ENCODE measurements at places on chromosomes 7 and 10.

DNA sequence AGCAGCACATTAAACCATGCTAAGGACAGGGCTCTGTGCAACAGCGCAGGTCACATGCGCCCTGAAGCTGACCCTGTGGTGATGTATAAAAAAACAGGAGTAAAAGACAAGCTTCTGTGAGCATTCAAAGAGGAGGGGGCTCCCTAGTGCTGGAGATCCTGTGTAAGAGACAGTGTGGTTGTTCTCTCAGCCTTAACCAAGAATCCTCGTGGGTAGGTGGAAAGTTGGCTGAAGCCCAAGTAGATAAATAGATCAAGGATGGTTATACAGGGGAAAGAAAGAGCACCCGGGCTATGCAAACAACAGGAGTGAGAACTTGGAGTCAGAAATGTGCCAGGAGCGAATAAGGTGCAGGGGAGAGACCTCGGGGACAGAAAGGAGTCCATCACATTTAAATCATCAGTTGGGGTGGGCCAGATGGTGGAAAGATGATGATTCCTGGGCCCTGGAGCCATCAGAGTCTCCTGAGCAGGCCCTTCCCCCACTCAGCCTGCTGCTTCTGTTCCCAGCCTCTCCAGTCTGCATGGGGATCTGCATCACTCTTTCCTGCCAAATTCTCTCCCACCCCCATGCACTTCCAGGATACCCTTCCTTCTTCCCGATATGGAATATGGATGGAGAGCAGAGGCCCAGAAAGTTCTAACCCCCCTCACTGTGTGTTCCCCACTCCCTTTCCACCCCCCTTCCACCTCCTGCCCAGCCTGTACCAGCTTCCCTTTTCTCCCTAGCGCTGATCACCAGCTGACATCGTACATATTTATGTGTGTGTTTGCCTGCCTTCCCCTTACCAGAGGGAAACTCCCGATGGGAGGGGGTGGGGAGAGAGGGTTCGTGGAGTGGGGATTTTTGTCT, 78.1 kb upstream of the PRR15 start:
- no peak for DNase-seq

DNA sequence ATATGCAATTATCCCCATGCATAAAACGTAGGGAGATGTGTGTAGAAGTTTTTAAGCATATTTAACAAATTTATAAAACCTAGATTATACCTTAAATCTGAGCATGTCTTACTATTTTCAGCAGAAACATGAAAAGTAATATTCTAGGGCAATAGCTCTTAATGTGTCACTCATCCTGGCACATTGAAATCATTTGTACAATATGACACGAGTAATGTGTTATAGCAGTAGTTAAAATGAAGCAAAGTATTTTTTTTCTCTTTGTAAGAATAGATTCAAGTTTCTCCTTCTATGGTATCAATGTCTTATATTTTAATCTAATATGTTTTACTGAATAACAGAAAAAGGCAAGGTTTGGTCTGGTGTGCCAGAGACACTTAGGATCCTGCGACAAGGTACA, 274.9 kb upstream of the PLXDC2 start:
- no peak for DNase-seq

DNA sequence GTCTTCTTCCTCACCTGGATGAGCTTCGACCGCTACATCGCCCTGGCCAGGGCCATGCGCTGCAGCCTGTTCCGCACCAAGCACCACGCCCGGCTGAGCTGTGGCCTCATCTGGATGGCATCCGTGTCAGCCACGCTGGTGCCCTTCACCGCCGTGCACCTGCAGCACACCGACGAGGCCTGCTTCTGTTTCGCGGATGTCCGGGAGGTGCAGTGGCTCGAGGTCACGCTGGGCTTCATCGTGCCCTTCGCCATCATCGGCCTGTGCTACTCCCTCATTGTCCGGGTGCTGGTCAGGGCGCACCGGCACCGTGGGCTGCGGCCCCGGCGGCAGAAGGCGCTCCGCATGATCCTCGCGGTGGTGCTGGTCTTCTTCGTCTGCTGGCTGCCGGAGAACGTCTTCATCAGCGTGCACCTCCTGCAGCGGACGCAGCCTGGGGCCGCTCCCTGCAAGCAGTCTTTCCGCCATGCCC, 4.3 kb downstream of the GPER1 start:
- no peak for DNase-seq

DNA sequence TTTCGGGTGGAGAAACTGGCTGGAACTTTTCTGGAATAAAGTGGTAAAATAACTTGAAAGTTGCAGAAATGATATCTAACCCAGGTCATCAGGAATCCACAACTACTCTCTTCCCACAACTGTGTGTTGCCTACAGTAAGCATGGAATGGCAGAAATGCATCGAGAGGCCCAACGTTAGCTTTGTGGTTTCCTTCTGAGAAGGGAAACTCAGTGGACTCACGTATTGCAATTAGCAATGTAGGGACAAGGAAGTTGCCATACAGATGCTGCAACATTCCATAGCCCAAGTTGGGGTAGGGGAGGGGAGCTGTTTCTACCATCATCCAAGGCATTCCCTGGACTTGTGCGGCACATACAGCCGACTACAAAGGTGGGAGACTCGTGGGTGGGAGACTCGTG, 1.9 kb downstream of the PON1 start:
- DNase-seq: no peak

GRCh38 chr10:77256346-77256745, 381.3 kb downstream of the KCNMA1 start:
- DNase-seq: no peak

GRCh38 chr10:72098836-72099599, 10.7 kb upstream of the SPOCK2 start:
- no peak for DNase-seq

- DNase-seq: no peak
Observed at GRCh38 chr7:157150882-157151281, 12.2 kb downstream of the UBE3C start.

DNA sequence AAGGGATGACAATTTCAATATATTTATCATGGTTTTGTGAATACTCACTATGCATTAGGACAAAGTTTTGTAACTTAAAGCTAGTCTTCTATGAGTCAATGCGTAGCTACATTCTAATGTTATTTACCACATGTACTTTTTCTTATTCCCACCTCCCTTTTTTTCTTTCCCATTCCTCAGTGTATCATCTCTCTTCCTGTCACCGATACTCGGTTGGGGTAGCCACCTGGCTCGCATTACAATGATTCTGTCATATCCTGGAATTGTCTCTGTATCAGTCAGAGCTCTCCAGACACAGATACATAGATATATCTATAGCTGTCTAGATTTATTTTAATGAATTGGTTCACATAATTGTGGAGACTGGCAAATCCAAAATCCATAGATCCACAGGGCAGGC, 9.8 kb upstream of the RALA start:
- no peak for DNase-seq

- no peak for DNase-seq
Observed at GRCh38 chr7:92761391-92762097, 74.8 kb downstream of the CDK6 start.

DNA sequence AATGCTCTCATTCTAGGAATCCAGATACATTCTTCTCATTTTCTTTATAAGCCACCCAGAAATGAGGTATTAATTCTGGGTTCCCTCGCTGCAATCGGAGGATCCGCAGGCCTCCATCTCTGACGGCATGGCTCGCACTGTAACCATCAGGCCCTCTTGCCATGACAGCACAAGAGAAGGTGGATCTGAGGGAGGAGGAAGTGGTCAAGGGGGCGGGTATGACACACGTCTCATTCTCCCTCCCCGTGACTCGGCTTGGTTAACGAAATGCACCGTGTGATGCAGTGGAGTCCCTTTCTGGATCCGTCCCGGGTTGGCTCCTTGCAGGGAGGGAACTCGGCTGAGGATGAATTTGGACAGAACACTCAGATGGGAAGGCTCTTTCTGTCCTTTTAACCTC, 280.2 kb downstream of the TCERG1L start:
- DNase-seq: no peak

GRCh38 chr10:3757250-3757637, 27.8 kb downstream of the KLF6 start:
- DNase-seq: no peak

DNA sequence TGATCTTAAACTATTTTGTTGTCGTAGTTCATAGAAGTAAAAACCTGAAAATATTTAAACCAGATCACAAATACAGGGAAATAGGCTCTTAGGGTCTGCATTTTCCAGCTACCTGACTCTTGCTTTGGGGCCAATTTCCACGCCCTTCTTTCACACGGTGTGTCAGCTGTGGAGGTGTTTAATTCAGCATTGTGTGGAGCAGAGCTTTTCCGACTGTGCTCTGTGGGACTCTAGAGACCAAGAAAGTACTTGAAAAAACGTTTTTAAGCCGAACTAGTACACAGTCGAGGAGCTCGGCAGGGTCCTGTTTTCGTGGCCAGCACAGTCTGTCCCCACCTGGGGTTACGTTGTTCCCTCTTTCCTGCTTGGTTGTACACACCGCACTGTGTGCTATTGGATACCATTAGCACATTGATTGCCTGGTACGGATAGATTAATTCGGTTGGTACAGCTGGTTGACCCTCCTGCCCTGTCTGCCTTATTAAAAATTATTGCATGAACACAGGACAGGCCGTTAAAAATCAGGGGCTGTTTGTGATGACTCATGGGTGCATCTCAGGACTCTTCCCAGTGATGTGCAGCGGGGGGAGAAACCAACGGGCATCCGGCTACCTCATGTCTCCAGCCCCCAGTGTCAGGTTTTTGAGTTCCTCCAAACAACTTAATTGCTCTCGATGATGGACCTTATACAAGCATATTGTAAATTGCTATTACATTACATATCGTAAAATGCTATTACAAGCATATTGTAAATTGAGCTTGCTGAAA, 80.7 kb upstream of the BTBD16 start:
- no peak for DNase-seq

DNA sequence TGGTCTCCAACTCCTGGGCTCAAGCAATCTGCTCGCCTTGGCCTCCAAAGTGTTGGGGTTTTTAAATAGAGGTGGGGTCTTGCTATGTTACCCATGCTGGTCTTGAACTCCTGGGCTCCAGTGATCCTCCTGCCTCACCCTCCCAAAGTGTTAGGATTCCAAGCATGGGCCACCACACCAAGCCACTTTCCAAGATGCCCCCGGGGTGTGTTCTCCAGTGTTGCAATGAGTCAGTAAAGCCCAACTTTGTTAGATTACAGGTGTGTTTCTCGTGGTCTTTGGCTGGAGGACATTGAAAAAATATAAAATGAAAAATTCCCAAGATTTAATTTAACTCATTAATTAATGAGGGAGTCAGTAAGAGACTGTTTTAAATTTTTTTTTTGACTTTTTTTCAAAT, 29.2 kb downstream of the TACR2 start:
- DNase-seq: no peak

- DNase-seq: no peak
Observed at GRCh38 chr7:35019801-35020200, 17.5 kb downstream of the DPY19L1 start.

DNA sequence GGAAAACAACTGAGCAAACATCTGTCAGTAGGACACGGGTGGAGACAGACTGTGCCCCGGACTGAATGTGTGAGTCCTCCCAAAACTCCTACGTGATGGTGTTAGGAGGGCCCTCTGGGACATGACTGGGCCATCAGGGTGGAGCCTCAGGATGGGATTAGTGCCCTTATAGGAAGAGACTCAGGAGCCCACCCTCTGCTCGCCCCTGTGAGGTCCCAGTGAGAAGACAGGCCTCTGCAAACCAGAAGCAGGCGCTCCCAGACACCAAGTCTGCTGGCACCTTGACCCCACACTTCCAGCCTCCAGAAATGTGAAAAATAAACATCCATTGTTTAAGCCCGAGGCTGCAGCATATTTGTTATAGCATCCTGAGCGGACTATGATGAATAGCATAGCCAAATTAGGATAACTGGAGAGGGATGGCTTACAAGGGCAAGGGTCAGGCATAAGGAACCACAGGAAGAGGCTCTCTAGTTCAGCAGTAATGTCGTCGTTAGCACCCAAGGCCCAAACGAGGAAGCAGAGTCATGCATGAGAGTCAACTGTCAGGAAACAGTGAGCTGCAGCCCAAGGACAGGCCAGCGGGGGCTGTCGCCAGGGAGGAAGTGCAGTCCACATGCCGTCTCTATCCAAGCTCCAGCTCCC, 50.6 kb downstream of the PTPRN2 start:
- no peak for DNase-seq

DNA sequence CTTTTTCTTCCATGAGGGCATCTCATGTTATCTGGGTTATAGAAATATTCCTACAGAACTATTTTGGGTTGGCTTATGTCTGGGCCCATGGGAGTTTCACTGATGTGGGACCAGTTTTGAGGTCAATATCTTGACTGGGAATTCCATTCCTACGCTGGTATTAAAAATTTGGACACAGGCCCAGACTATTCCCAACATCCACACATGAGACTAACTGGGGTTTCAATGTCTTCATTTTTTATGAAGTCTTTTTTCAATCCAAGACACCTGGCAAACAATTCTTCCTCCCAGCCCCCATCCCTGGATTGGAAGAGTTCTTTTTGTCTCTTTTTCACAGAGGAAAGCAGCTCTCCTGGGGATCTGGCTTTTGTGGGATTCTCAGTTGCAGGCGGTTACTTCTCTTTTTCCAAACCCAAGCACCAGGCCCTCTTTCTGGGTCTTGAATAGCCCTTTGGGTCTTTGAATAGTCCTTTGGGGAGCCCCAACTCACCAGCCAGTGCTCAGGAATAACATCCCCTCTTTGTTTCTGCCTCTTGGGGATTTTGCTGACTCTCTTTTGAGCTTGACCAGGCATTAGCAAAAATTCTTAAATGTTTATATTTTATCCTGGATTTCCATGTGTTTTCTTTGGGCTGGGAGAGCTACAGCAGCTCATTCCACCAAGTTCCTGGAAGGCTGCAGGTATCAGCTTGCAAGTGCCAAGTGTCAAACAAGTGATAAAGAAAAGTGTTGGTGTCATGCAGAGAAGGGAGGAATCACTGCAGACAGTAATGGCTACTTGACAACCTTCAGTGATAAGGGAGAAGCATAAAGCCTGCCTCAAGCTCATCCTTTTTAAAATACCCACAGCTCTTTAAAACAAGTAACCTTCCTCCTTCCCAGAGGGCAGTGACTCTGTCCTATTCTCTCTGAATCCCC, 234.3 kb downstream of the ADAM12 start:
- no peak for DNase-seq

DNA sequence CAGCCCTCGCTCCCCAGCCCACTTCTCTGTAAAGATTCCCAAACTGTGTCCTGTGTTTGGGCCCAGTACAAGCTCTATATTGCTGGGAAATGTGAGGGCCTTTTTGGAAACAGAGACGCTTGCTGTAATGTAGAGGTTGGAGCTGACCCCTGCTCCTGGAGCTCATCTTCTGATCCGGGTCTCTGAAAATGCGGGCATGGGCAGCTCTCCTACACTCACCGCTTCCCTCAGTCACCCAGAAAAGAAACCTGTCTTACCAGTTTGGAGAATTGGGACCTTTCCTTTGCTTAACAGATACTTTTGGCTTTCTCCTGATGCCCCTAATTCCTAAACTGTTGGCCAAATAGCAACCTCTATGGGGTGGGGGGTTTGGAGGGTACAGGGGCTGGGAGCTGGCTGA, 18.2 kb downstream of the BAG3 start:
- no peak for DNase-seq

- DNase-seq: no peak
Observed at GRCh38 chr7:105524840-105525239, 2.8 kb upstream of the PUS7 start.

GRCh38 chr7:135320268-135320667, 86.6 kb downstream of the STRA8 start:
- no peak for DNase-seq
